Colonic mucosa (tissue), 4 donors: ENCODE measurements at places on chromosomes 13 and 19. TPM values are rescaled to one million over a fixed set of nuclear protein-coding genes. Genes with fewer than 3 reads are reported as not detected.

Gene SULT2B1
- 7.7 TPM for total RNA-seq

DNA sequence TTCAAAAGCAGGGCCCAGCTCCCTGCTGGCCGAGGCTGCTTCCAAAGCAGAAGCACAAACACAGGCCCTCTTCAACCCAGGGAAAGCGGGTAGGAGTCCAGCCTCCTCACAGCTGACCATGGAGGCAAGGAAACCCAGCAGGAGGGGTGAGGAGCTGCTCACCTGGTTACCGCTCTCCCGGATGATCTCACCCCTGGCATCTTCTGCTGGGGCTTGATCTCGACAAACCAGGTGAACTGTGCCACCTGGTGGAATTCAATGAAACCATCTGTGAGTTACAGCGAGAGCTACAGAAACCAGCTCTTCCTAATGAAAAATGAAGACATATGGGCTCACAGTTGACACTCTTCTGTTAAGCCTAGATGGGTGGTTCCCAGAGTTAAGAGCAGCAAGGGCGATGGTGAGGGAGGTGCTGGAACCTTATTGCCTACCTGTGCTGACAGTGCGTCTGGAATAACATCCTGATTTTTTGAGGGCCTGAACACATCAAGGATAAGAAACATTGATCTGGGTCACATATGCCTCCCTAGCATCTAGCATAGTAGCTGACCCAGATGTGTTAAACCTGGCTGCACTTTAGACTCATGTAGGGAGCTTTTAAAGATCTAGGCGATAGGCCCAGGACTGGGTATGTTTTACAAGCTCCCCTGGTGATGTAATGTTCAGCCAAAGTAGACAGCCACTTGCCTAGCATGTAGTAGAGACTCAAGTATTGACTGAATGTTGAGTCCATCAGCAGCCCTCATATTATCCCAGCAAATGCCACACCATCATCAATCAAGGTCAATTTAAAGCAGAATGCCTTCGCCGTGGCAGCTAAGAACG, 6.1 kb downstream of the DHRS12 start:
- peaks cover 7% of the 10 kb centered on the region for H3K4me1 ChIP-seq
- H3K27ac ChIP-seq: no peak overlapping the region
- no peaks in the 10 kb centered on the region for H3K36me3 ChIP-seq
- peak; percentile 42 for DNase-seq
- H3K4me3 ChIP-seq: no peak overlapping the region

- no peak for DNase-seq
- H3K4me3 ChIP-seq: no peak overlapping the region
- H3K4me1 ChIP-seq: peaks cover 4% of the 10 kb centered on the region
- no peaks in the 10 kb centered on the region for H3K36me3 ChIP-seq
- H3K27ac ChIP-seq: no peak overlapping the region
Observed at GRCh38 chr19:39200803-39201115, 3.3 kb downstream of the SYCN start.

Gene TYROBP
- total RNA-seq: 10.4 TPM

Gene ZNF134
- 5.8 TPM for total RNA-seq

Gene CYSLTR2
- 0.10 TPM for total RNA-seq

- H3K36me3 ChIP-seq: no peaks in the 10 kb centered on the region
- no peaks in the 10 kb centered on the region for H3K27me3 ChIP-seq
- H3K27ac ChIP-seq: no peak overlapping the region
- DNase-seq: no peak
- H3K4me3 ChIP-seq: no peak overlapping the region
- no peaks in the 10 kb centered on the region for H3K4me1 ChIP-seq
Observed at GRCh38 chr13:48132961-48133360, 38.1 kb upstream of the MED4 start.

DNA sequence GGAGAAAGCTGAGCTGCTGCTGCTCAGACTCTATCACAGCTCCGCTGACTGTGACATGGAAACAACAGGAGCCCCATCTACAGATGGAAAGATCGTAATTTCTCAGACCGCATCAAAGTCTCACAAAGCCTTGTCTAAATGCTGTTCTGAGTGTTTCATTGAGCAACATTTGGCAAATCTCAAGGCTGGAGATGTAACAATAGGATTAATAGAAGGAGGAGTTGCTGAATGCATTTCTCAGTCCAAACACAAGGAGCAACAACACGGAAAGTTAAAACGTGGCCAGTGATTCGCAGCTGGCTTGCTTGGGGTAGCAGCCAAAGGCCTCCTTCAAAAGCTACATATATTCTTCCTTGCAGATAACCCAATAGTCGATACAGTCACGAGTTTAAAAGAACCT, 55.7 kb downstream of the MRPL57 start:
- H3K4me3 ChIP-seq: no peak overlapping the region
- H3K36me3 ChIP-seq: no peaks in the 10 kb centered on the region
- DNase-seq: no peak
- H3K27me3 ChIP-seq: no peaks in the 10 kb centered on the region
- no peak overlapping the region for H3K27ac ChIP-seq

DNA sequence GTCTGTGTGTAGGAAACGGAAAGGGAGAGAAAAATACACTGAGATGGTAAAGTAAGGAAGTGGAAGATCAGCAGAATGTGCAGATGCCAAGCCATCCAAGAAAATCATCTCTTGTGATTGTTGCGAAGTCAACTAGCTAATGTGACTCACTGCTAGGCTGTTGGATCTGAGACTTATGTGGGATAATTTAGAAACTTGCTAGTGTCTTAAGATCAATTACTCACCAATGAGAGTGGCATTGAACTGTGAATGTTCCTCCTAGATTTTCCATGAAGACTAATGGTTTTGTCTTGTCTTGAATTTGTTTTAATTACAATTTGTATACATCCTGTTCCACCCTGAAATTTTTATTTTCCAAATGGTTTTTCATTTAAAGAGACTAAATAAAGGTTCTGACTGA, 771.6 kb downstream of the EFNB2 start:
- DNase-seq: no peak
- no peak overlapping the region for H3K27ac ChIP-seq
- no peaks in the 10 kb centered on the region for H3K27me3 ChIP-seq
- H3K4me3 ChIP-seq: no peak overlapping the region
- H3K4me1 ChIP-seq: no peaks in the 10 kb centered on the region

Gene KCNRG
- 0.30 TPM for total RNA-seq

DNA sequence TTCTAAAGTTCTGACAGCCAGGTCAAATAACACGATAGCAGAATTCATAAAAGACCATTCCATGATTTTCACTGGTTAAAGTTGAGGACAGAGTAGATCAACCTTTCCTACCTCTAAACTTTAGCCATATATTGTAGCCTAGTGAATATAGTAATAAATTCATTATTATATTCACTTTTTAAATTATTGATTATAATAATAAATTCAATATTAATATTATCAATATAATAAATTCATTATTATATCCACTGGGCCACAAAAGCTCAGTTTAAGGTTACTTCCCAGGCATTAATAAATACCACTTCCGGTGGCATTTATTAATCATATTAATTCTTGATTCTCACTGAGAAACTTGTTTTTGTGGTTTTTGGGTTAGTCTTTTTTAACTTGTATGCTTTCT, 85.7 kb upstream of the GPC6 start:
- no peaks in the 10 kb centered on the region for H3K4me1 ChIP-seq
- no peak overlapping the region for H3K4me3 ChIP-seq
- H3K27me3 ChIP-seq: no peaks in the 10 kb centered on the region
- DNase-seq: no peak

- no peaks in the 10 kb centered on the region for H3K36me3 ChIP-seq
- H3K27ac ChIP-seq: no peak overlapping the region
- DNase-seq: no peak
- no peaks in the 10 kb centered on the region for H3K4me1 ChIP-seq
- H3K27me3 ChIP-seq: no peaks in the 10 kb centered on the region
- no peak overlapping the region for H3K4me3 ChIP-seq
Observed at GRCh38 chr13:111904166-111904565, 162.8 kb upstream of the SOX1 start.

DNA sequence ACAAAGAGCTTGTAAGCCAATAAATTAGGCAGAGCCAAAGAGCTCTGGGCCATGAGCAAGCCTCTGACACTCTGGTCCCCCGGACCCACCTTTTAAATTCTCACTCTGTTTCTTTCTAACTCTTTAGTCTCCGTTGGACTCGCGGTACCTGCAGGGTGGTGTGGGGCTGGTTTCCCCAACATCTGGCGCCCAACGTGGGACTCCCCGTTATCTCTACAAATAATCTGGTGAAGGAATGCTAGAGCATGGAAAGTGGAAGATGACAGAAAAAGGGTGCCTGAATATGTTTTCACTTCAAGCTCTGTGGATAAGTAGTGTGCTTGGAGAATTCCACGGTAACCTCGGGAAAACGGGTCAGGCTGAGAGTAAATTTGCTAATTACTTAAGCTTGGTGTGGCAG, 36.5 kb upstream of the CYP2B6 start:
- H3K27me3 ChIP-seq: no peaks in the 10 kb centered on the region
- H3K36me3 ChIP-seq: no peaks in the 10 kb centered on the region
- H3K4me1 ChIP-seq: no peaks in the 10 kb centered on the region
- H3K27ac ChIP-seq: no peak overlapping the region
- no peak overlapping the region for H3K4me3 ChIP-seq

GRCh38 chr19:53519446-53519845, 18.5 kb upstream of the ZNF331 start:
- H3K27ac ChIP-seq: no peak overlapping the region
- H3K36me3 ChIP-seq: no peaks in the 10 kb centered on the region
- no peak for DNase-seq
- H3K4me1 ChIP-seq: peaks cover 4% of the 10 kb centered on the region
- no peaks in the 10 kb centered on the region for H3K27me3 ChIP-seq
- H3K4me3 ChIP-seq: no peak overlapping the region

Gene ZNF177
- total RNA-seq: 1.2 TPM

GRCh38 chr13:20825477-20825875, 51.7 kb upstream of the EEF1AKMT1 start:
- no peak overlapping the region for H3K4me3 ChIP-seq
- H3K4me1 ChIP-seq: no peaks in the 10 kb centered on the region
- no peak for DNase-seq
- H3K27ac ChIP-seq: no peak overlapping the region

GRCh38 chr13:54636231-54636630, 1607.6 kb downstream of the OLFM4 start:
- no peak for DNase-seq
- no peaks in the 10 kb centered on the region for H3K4me1 ChIP-seq
- no peaks in the 10 kb centered on the region for H3K27me3 ChIP-seq
- H3K27ac ChIP-seq: no peak overlapping the region

GRCh38 chr19:44748426-44749254, at the start of gene BCL3:
TSS of gene BCL3 (plus strand) at chr19:44748708. CDS start at chr19:44748791, 83 bp downstream.
- peaks cover 23% of the 10 kb centered on the region for H3K4me1 ChIP-seq
- peak within 1 kb of the TSS; percentile 99 for H3K27ac ChIP-seq
- DNase-seq: peak; percentile 83
- H3K4me3 ChIP-seq: peak within 1 kb of the TSS; percentile 58
- peaks cover 5% of the 10 kb centered on the region for H3K36me3 ChIP-seq

DNA sequence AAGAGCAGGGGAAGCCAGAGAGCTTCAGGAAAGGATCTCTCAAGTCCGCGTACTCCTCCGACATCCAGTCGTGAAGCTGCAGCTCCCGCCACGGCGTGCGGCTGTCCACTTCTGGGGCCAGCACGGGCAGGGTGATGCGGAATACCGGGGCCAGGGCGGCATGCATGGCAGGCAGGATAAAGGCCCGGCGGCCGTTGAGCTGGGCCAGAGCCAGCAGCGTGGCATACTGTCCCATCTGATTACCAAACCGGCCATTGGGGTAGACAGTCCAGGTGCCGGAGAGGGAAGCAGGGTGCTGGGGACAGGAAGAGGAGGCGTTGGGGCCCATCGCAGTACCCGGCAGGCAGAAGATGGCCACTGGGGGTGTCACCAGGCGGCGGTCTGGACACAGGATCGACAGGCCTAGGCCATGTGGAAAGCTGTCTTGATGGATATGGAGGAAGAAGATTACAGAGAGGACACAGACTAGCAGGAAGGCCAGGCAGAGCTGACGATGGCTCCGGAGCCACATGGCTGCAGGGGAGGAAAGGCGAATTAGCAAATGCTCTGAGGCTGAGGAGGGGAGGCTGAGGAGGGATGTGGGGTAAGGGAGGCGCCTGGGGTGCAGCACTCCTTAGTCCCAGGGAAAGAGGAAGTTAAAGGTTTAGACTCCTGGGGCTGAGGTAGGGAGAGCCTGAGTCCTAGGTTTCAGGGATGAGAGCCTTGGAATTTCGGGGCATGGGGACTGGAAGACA, 1.5 kb downstream of the FUT1 start:
- no peak overlapping the region for H3K4me3 ChIP-seq
- DNase-seq: no peak
- H3K27ac ChIP-seq: no peak overlapping the region
- H3K36me3 ChIP-seq: no peaks in the 10 kb centered on the region

GRCh38 chr13:51838240-51838846, 6.6 kb downstream of the TMEM272 start:
- no peak overlapping the region for H3K4me3 ChIP-seq
- no peaks in the 10 kb centered on the region for H3K4me1 ChIP-seq
- H3K27ac ChIP-seq: no peak overlapping the region

DNA sequence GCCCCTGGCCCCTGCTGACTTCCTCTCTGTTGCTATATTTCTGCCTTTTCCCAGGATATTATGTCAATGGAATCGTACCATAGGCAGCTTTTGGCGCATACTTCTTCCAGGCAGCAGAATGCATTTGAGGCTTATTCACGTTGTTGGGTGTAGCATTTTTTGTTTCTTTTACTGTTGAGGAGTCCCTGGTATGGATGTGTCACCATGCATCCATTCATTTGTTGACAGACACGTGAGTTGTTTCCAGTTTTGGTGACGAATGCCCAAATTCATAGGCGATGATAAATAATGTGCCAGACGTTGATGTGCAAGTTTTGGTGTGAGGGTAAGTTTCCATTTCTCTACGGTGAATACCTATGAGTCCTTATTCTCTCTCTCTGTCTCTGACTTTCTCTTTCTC, 5.0 kb downstream of the NFILZ start:
- DNase-seq: no peak
- no peaks in the 10 kb centered on the region for H3K27me3 ChIP-seq
- H3K4me3 ChIP-seq: no peak overlapping the region
- H3K4me1 ChIP-seq: no peaks in the 10 kb centered on the region
- H3K27ac ChIP-seq: no peak overlapping the region
